ENCODE measurements at places on chromosomes 7 and 10. TPM values are rescaled to one million over a fixed set of nuclear protein-coding genes. Genes with fewer than 3 reads are reported as not detected.

DNA sequence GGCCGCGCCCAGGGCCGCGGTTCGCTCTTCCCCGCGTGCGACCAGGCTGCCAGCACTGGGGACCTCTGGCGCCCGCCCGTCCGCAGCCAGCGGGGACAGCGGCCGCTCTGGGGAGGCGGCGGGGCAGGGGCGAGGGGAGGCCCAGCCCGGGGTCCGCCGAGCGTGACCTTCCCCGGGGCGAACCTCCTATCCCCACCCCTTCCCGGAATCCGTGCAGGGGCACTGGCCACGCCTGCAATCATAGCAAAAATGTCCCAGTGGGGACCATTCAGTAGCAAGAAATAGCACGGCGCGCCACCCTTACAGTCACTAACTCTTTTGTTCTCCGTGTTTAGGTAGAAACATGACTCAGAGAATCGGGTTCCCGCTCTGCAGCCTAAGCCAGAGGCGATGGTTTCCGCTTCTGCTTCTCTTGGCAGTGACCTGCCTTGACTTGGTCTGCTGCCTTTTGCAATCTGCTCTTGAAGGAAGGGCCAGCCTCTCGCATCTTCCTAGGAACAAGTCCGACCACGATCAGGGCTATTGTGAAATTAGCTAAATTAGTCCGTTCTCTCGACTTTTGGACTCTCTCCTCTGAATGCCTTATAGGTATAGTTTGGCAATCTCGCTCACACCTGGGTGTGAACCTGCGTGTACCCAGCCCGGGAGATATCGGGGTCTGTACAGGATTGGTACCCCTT is 79.3 kb upstream of the ACBD5 start:
- no peak for DNase-seq

- DNase-seq: no peak
Measured at GRCh38 chr7:129122751-129123509, 21.6 kb upstream of the TSPAN33 start.

DNA sequence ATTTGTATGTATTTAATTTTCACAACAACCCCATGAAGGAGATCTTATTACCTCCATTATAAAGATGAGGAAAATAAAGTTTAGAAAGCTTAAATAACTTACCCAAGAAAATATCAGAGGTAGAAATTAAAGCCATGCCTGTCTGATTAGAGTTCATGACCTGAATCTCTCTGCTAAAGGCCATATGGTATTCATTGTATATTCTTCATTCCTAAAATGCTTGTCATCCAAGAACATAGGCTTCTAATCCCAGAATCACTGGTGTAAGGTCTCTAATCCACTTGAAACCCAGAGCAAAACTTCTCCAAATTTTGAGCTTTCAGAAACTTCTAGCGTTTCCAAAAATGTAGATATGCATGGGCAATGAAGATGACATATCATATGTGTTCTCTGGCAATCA is 72.3 kb upstream of the YAE1 start:
- no peak for DNase-seq

- no peak for DNase-seq
Measured at GRCh38 chr7:83072576-83073517, 89.8 kb downstream of the PCLO start.

DNA sequence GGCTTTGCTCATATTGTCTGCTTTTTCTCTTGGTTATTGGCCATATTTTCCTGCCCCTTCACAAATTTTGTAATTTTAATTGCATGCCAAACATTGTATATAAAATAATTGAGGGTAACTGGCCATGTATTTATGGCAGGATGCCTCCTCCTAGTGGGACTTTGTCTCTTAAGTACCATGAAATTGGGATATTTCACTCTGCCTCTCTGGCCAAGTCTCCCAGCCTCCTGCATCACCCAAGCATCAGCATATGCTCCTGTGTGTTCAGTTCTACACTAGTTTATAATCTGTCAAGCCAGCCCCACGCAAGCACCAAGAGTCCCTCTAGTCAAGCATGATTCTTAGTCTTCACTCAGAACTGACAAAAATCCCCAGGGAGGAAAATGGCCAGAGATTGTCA is 44.2 kb upstream of the FHIP2A start:
- no peak for DNase-seq

The SEMA3D gene
- 3.5 TPM for total RNA-seq

Data from H1 (cell line).